A549 treated with DMSO at 1 μM for 4 hours (cell line): ENCODE measurements at places on chromosomes 12 and 14. TPM values are rescaled to one million over a fixed set of nuclear protein-coding genes. Genes with fewer than 3 reads are reported as not detected.

SDR9C7 gene
- not detected in 5 replicates for total RNA-seq

BCL2L14 gene
- not detected in 5 replicates for total RNA-seq

NPC2 gene
- 208 to 323 TPM (median 247 TPM) in 5 replicates for total RNA-seq

GDF3 gene
- total RNA-seq = not detected in 5 replicates

TOMM20L gene
- not detected in 5 replicates for total RNA-seq

INSM2 gene
- total RNA-seq = 0.02 to 0.06 TPM (median 0.05 TPM) in 3 of 5 replicates, not detected in the others

KRT6C gene
- not detected in 5 replicates for total RNA-seq

C12orf56 gene
- total RNA-seq = 0.10 to 0.13 TPM in 2 of 5 replicates, not detected in the others

PPP2R5E gene
- 20.8 to 31.8 TPM (median 29.1 TPM) in 5 replicates for total RNA-seq

GPR65 gene
- total RNA-seq = not detected in 5 replicates

CIROP gene
- total RNA-seq = not detected in 5 replicates

ATP2B1 gene
- total RNA-seq = 64.7 to 86.8 TPM (median 73.5 TPM) in 5 replicates

MAP1LC3B2 gene
- 1.1 to 2.2 TPM (median 1.5 TPM) in 5 replicates for total RNA-seq
